ENCODE measurements at places on chromosomes 13 and 19.

DNA sequence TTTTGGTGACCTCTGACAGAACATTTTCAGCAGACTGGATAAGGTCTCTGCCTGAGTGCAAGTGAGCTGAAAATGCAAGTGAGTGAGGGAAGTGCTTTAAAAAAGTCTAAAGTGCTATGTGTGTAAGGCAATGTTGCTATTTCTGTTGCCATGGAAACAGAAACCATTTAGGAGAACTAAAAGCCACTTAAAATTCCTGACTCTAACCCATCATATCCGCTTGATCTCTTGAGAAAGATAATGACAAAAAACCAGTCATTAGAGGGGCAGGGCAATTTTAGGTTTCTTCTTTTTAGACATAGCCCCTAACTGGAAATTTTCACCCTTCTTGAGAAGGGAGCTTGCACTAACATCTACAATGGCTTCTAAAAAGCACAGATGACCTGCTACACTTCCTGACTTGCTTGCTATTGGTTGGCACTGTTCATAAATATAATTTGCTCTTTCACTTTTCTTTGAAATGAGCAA is at the start of gene CYSLTR2:
CYSLTR2 (plus strand) TSS at position 458 of the 468 bp plus-strand sequence. CDS start 52,889 bp downstream, outside the sequence.
- DNase-seq: no peak

DNA sequence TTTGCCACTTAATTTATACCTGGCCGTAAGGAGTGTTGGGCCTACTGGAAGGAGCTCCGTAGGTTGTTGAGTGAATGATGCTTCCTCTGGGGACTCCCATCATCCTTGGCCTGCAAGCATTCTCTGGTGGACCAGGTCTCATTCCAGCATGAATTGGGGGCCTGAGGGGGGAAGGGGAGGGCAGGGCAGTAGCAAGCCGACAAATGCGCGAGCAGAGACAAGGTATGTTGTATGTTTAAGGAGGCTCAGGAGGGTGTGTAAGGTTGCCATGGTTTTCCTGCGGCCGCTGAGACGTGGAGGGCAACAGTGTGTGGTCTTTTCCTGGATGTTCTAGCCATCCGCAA is 749 bp downstream of the ZNF264 start:
- peak; percentile 23 for DNase-seq

DNA sequence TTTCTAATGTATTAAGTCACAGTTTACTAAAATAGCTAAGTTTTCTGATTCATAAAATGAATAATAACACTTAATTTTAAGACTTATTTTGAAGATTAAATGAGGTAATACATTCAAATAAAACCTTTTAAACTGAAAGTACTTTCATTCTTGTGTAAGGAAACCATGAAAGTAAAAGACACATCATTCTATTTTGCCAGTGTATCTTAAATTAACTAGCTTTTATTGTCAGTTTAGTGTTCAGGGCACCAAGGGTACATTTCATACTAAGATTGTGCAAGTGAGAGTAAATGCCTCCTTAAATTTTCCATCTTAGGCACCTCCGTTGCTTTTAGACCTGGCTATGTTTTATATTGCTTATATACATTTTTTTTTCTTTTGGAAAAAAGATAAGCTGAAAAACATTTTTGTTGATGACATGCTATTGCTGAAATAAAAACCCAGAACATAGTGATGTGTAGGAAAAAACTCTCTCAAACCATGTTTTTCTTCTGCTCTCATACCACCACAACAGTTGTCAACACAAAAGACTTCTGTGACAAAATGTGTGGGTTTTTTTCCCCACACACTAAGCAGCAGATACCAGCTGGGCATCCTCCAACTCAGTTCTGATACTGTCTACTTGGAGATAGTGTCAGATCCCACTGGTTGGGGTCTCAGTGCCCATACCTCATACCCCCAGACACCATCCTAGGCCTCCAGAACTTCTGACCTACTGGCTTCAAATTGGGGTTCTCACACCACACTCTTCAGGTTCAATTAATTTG is 30.7 kb upstream of the LPAR6 start:
- DNase-seq: no peak

DNA sequence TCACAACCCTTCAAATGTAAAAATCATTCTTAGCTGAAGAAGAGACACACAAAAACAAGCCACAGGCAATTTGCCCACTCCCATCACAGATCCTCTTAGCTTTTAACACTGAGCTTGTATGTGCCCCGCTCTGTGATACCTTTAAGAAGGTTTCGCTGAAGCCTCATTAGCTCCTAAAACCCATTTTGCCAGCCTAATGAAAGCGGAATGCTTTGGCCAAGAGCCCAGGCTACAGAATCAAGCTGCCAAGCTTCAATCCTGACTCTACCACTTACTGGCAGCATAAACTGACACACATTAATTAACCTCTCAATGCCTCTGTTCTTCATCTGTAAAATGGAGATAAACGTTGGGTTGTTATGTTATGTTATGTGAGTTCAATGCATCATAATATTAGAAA is 10.5 kb downstream of the ZNF112 start:
- DNase-seq: no peak

DNA sequence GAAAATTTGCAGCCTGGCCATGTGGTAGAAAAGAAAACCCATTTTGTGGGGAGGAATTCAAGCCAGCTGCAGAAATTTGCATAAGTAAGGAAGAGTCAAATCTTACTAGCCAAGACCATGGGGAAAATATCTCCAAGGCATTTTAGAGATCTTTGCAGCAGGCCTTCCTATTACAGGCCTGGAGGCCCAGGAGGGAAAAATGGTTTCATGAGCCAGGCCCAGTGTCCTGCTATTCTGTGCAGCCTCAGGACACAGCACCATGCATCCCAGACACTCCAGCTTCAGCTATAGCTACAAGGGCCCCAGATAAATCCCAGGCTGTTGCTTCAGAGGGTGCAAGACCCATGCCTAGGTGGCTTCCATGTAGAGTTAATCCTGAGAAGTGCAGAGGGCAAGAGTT is 1590.1 kb upstream of the PRR20A start:
- no peak for DNase-seq

- peak; percentile 62 for DNase-seq
These were observed 9.8 kb upstream of the ZNF627 start for GRCh38 chr19:11587302-11587974.

GRCh38 chr19:5214902-5215301 is 125.7 kb downstream of the PTPRS start:
- no peak for DNase-seq

DNA sequence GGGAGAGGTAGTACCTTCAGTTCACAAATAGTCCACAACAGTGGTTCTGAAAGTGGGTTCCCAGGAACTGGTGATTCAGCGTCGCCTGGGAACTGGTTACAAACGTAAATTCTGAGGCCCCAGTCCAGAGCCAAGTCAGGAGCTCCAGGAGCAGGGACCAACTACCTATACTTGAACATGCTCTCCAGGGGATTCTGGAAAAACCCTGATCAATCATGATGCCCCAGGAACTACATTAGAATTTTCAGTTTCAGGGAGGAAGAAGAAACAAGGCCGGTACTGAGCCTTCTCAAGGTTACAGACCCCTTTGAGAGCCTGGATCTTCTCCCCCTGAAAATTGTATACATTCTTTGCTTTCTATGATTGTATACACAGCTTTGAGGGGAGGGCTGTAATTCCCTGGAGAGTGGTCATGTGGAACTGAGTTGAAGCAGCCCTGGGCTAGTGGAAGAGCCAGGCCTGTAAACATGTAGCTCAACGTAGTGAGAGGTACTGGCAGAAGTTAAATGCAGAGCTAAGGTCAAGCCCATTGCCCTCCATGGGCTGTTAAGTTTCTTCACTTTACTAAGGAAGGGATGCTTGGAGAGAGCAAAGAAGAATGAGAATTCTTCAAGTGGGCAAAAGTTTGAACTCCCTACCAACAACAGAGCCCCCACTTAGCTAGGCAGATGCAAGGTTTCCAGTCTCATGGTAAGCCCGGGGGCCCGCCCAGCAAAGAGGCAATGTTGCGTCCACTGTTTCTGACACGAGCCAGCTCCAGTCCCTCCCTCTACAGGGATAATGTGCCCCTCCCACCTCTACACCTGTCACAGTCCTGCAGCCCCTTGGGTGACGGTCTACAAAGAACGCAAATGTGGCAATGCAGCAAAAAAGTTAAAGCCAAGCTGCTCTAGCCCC is 17.0 kb downstream of the DOCK9 start:
- DNase-seq: no peak

GRCh38 chr19:46859637-46860124 is 1.1 kb upstream of the ARHGAP35 start:
- DNase-seq: no peak

GRCh38 chr13:73367886-73368285 is 309.1 kb downstream of the KLF5 start:
- DNase-seq: no peak

DNA sequence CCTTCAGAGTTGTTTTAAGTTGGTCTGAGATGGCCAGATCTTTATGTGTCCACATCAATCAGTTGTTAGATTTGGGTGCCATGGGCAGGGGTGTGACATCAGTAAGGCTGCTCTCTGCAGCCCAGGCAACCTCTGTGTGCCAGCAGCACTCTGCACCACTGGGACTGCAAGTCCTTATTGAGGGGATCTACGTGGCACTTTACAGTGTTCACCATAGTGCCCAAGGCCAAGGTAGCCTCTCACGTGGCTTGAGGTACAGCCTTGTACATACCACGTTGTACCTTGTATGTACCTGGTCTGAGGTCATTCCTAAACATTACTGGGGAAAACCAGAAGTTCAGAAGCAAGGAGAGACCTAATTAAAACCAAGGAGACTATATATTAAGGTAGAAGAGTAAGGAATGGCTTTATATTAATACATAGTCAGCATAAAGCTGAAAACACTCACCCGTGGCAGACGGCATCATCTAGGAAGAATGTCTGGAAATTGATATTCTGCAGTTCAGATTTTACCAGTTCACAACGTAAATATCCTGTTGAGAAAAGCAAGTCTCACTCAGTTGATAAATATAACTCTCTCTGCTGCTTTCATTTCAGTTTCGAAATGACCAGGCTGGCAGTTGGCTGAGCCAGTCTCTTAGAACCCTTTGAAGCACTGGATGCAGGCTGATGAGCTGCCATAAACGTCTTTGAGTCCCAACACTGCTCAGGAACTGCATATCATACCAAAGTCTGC is 128.8 kb downstream of the ZDHHC20 start:
- no peak for DNase-seq

- DNase-seq: no peak
These were observed 30.7 kb downstream of the ZNF844 start for GRCh38 chr19:12095111-12095790.

- DNase-seq: no peak
These were observed 7.4 kb upstream of the ZNRF4 start for GRCh38 chr19:5447700-5448311.

DNA sequence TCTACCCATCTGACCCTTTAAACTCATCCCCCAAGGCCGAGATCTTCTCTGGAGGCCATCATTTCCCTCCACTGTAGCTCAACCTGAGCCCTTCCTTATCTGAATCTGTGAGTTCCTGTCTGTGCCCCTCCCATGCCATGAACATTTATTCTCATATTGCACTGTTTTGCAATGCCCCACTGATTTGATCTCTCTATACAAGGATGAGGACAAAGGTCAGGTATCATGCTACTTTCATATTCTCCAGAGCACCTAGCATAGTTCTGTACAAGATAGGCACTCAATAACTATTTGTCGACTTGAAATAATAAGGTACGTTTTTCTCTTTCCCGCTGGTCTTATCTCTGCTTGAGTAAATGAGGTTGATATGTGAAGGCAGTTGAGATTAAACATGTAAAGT is 135.5 kb downstream of the KLF5 start:
- no peak for DNase-seq

DNA sequence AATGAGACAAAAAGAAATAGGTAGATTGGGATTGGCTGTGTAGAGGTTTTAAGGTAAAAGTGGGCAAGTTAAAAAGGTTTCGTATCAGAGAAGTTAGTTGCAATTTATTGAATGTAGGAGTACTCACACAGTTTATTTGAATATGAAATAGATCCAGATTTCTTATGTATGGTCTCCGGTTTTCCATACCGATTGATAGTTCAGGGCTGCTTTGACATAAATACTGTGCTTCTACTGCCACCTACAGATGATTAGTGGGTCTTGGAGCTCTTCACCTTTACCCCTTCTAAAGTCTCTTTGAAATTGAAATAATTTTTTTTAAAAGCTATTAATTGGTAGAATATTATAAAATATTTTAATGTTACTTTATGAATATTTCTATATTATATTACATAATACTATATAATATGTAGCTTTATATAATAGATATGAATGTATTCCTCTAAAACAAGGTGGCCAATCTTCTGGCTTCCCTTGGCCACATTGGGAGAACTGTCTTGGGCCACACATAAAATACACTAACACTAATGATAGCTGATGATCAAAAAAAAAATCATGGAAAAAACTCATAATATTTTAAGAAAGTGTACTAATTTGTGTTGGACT is 7.7 kb upstream of the GPR18 start:
- DNase-seq: no peak

- no peak for DNase-seq
These were observed 232.1 kb downstream of the TM9SF2 start for GRCh38 chr13:99733346-99733745.

DNA sequence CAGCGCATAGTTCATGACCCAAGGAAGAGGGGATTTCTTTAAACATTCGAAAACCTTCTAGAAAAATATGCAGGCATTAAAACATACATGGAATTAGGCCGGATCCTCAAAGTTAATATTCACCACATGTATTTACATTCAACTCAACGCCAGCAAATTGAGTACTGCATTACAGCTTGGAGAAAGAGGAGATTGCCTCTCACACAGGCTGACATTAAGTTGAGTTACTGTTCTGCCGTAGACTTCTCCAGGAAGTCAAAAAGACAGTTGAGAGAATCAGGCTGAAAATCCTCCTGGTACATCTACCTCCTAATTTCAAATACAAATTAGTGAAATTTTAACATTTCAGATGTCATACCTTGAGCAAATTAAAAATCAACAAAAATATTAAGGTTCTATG is 195.7 kb downstream of the URI1 start:
- no peak for DNase-seq

DNA sequence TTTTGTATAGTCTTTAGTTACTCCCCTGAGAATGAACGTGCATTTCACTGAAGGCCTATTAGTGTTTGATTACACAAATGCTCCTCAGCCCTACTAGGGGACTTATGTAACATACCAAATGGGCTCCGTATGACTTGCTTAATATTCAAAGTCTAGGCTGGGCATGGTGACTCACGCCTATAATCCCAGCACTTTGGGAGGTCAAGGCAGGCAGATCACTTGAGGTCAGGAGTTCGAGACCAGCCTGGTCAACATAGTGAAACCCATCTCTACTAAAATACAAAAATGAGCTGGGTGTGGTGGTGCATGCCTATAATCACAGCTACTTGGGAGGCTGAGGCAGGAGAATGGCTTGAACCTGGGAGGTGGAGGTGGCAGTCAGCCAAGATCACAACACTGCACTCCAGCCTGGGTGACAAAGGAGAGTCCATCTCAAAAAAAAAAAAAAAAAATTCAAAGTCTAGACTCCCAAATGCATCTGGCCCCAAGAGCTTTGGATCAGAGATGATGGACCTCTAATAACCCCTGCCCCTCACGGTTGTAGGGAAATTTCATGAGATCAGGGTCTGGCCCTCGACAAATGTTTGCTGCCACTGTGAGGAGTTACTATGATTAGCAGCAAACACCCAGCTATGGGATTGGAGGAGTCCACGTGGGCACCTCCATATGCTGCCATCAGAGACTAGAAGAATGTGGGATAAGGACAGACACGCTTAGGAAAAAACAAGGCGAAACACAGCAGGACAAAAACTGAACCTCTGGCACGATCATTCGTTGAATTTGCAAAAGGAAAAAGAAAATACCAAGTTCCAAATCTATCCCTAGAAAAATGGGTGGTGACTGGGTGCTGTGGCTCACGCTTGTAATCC is 4.6 kb downstream of the FBXO17 start:
- DNase-seq: no peak

GRCh38 chr13:47117268-47117667 is 220.4 kb upstream of the HTR2A start:
- no peak for DNase-seq

All from hypothalamus (tissue), 51 donors.